Anterior cingulate cortex (tissue), 58 donors: ENCODE measurements at places on chromosomes 6 and 20.

GRCh38 chr6:93779086-93779841, 359.9 kb upstream of the EPHA7 start:
- DNase-seq = no peak

DNA sequence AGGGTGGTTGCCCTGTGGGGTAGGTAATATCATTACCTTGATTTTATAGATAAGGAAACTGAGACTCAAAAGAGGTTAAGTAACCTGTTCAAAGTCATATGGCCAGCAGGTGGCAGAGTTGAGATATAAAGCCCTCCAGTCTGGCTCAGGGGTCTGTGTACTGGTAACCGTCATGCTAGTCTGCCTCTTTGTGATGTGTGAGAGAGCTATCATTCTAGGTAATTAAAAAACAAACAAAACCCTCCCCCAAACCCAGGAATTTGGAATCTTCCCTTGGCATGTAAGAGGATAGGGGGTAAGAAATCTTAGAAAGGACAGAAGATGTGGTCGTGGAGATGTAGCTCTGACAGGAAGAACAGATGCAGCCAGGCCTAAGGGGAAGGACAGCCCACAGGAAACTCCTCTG, 206.0 kb downstream of the CDC5L start:
- no peak for DNase-seq

DNA sequence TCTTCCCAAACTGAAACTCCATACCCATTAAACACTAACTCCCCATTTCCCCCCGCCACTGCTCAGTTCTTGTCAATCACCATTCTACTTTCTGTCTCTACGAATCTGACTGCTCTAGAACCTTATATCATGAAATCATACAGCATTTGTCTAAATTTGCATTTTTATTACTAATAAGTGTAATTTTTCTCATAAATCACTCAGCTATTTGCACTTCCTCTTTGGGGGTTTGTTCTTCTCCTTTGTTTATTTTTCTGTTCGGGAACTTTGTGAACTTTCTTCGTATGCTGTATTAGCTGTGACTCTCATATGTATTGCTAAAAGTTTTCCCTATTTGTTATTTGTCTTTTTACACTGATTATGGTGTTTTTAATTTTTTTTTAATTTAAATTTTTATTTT, 152.2 kb downstream of the SLC16A10 start:
- no peak for DNase-seq

DNA sequence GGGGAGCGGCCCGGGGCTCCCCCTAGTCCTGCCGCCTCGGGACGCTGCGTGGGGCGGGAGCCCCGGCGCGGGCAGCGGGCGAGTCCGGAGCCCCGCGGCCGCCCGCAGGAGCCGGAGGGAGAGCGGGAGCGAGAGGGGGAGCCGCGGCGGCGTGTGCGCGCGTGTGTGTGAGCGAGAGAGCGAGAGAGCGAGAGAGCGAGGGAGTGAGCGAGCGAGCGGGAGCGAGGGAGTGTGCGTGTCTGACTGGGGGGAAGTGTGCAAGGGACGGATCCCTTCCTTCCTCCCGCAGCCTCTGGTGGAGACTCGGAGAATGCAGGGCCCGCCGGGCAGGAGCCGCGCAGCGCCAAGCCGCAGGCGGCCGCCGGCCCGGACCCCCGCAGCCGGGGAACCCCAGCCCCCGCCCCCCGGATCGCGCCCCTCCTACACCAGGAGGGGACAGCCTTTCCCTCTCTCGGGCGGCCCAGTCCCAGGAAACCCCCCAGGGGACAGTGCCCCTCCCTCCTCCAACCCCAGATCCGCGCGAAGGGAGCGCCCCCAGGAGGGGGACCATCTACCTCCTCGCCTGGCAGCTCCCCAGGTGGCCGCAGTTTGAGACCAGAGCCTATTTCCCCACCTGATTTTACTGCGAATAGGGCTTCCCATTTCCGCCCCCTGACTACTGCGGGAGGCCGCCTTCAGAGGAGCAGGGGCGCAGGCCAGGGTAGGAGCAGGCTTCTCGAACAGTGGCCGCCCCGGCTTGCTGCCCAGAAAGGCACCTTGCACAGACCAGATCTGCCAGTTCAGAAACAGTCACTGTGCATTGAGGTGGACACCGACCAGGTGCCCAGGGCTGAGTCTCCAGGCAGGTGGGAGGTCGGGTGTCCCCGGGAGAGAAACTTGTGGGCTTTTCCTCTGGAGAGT, at the start of gene CDH22:
Gene CDH22, minus strand, starts transcription at position 241 of the 900 bp plus-strand sequence. CDS start 57,204 bp downstream, outside the sequence.
- no peak for DNase-seq

DNA sequence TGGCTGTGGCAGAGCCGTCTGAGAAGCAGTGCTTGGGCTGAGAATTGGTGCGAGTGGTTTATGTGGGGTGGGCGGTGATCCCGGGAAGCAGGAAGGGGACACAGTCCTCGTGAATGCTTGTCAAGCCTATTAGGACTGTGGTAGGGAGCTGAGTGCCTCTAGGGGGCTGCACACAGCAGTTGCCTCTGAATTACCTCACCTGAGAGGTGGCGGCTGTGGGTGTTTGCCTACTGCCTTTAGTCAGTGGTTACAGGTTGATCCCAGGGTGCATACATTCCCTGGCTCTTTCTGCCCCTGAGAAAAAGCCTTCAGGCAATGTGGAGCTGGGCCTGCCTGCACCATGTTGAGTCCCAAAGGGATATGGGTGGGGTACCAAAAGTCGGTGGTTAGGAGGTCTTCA, 5.2 kb downstream of the AP5S1 start:
- no peak for DNase-seq

GRCh38 chr6:120608826-120609225, 725.5 kb downstream of the TBC1D32 start:
- no peak for DNase-seq

DNA sequence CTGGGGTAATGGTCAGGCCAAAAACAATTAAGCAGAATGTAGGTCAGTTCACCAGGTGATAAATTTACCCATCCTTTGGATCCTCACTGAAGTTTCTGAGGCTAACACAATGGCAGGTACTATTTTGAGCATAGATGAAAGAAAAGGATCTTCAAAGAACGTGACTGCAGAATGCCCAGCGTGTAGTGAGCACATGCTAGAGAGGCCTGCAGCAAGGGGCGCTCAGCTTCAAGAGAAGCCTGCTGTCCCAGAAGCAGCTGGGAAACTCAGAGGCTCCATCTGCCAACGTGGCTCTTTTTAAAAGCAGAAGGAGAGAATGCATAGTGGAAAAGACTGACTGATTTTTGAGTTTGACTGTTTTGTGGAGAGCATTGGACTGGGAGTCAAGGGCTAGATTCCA, 57.4 kb downstream of the CD83 start:
- no peak for DNase-seq

DNA sequence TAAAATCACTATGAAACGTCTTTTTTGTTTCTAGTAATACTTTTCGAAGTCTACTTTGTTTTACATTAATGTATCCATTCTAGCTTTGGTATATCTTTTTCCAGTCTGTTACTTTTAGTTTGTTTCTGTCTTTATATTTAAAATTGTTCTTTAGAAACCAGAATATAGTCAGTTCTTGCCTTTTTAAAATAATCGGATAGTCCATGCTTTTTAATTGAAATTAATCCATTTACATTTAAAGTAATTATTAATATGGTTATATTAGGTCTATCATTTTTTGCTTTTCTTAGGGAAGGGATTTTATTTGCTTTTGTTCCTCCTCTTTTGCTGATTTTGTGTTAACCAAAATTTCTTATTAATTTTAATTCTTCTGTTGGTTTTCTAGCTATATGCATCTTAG, 23.7 kb downstream of the CDYL start:
- no peak for DNase-seq
